ENCODE measurements at places on chromosomes 16 and 17.

GRCh38 chr16:27556471-27556870 lies 6.5 kb downstream of the KATNIP start:
- no peak for DNase-seq

DNA sequence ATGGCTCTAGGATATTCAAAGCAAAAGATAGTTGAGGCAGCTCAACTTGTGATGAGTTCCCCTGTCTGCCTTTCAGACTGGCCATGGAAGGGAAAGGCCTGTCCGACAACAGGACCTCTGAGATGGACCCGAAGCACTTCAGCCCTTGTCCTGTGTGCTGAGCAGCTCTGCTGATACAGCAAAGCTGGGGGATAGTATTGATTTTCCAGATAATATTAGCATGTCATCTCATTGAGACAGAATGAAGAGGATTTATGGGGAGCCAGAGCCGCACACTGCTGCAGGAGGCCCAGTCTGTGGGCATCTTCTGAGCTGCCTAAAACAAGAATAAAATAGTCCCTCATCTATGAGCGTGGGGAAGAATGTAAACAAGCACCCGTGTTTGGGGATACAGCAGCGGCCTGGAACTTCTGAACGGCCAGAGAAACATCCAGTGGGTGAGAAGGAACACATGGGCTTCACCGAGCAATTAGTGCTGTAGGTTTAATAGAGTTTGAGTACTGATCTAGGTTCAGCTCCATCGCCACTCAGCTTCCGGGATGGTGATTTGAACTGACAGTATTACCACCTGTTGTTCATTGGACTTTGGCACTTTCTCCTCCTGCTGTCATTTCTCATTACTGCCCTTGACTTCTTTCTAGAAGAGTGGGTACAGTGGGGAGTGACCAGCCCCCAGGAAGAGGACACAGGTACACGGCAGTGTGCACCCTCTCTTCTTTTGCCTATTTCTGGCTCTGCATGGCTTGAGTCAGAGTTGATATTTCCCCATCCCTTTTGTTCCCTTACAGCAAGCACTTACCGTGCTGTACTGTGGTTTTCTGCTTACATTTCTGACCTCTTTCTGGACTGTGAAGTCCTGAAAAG lies 96.5 kb upstream of the TBX2 start:
- DNase-seq = no peak

DNA sequence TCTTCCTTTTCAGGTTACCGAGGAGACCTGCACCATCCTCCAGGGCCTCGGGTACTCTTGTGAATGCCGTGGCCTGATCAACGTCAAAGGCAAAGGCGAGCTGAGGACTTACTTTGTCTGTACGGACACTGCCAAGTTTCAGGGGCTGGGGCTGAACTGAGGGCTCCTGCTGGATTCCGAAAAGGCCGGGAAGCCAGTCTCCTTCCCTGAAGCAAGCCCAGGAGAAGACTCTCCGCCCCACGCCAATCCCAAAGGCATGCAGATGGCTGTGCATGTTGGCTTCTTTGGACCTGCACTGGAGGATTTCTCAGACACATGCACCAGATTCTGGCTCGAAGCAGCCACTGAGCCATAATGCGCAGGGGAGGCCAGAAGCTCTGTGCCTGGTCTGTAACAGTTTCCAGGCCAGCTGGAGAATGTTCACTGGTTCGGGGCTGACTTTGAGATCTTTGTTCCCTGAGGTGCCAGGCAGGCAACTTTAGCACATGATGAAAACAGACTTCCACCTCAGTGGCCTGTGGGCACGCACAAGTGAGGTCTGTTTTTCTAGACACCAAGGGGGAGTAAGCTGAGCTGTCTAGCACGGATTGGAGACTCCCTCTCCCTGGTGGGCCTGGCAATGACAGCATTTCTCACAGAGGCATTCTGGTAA lies 49.1 kb downstream of the ADCY7 start:
- no peak for DNase-seq

GRCh38 chr17:19470530-19471261 lies 59.7 kb downstream of the RNF112 start:
- no peak for DNase-seq

DNA sequence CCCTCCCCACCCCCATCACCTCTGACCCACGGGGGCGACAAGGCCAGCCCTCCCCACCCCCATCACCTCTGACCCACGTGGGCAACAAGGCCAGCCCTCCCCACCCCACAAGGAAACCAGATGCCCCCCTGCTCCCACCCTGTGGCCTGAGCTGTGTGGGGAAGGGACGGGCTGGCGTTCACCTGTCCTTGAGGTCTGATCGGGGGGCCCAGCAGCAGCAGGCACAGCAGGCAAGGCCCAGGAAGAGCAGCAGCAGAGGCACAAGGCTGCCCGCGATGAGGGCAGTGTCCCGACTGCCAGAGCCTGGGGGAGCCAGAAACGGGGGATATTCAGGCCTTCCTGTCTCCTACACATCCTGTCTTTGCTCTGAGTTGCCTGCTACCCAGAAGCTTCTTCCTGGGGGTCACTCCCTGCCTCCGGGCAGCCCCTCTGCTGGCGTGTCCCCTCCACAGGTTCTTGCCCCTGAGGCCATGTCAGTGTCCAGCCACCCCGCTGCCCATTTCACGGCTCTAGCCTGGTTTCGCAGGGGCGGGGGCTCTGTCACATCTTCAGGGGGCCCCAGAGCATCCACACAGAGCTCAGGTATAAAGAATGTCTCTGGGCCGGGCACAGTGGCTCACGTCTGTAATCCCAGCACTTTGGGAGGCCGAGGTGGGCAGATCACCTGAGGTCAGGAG lies 6.8 kb downstream of the SCARF1 start:
- no peak for DNase-seq

- peak; percentile 20 for DNase-seq
Observed at GRCh38 chr17:33779234-33779591, 475.9 kb upstream of the CCL2 start.
